D341Med (cell line): ENCODE measurements at places on chromosomes 3 and 15.

DNA sequence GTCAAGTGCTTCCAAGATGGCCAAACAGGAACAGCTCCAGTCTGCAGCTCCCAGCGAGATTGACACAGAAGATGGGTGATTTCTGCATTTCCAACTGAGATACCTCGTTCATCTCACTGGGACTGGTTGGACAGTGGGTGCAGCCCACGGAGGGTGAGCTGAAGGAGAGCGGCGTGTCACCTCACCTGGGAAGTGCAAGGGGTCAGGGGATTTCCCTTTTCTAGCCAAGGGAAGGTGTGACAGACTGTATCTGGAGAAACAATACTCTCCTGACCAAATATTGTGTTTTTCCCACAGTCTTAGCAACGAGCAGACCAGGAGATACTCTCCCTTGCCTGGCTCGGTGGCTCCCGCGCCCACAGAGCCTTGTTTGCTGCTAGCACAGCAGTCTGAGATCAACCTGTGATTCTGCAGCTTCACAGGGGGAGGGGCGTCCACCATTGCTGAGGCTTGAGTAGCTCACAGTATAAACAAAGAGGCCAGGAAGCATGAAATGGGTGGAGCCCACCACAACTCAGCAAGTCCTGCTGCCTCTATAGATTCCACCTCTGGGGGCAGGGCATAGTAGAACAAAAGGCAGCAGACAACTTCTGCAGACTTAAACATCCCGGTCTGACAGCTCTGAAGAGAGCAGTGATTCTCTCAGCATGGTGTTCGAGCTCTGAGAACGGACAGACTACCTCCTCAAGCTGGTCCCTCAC, 293.5 kb upstream of the SUCLG2 start:
- no peak for DNase-seq

GRCh38 chr3:158420654-158421396, 150.2 kb upstream of the MLF1 start:
- DNase-seq, result no peak

- DNase-seq, result no peak
Measured at GRCh38 chr15:73722425-73722824, 30.7 kb downstream of the INSYN1 start.

GRCh38 chr15:68616397-68616796, 37.6 kb downstream of the CORO2B start:
- no peak for DNase-seq

GRCh38 chr15:45586601-45587094, 531 bp upstream of the BLOC1S6 start:
- DNase-seq, result no peak

GRCh38 chr15:41150279-41150678, 34.2 kb upstream of the INO80 start:
- no peak for DNase-seq

DNA sequence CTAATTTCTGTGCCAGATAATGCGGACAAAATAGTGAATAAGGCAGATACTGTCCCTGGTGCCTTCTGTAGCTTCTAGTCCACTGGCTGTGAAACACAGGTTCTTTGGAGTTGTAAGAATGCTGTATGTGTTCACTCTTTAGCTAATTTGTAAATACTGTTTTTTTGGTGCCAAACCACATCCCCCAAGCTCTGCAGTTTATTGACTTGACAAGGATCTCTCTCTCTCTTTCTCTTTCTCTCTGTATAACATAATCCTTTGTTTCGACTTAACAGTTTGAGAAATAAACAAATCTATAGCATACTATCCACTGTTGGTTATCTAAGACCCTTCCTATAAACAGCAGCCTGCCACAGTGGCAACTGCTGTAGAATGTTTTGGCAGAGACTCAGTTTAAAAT, 7.6 kb downstream of the SMAD3 start:
- no peak for DNase-seq

DNA sequence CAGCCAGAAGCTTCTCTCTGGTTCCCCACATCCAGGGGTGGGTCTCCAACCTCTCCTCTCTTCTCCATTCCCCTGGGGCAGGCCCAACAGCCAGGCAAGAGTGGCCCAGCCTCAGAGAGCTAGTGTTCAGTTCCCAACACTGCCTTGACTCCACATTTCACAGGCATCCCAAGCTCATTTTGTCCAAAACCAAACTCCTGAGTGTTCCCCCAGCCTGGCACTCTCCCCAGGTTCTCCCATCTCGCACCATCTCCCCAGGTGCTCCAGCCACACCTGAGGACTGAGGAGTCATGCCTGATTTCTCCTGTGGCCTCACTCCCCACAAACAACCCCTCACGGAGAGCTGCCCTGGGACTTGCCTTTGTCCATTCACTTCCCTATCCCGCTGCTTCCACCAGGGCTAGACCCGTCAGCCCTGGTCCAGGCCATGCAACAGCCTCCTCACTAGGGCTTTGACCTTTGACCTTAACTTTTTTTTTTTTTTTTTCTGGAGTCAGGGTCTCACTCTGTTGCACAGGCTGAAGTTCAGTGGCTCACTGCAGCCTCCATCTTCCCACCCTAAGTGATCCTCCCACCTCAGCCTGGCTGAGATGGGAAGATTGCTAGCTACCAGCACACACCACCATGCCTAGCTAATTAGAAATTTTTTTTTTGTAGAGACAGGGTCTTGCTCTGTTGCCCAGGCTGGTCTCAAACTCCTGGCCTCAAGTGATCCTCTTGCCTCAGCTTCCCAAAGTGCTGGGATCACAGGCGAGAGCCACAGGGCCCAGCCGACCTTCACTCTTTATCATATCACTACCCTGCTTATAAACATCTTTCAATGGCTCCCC, 3.9 kb upstream of the CSK start:
- no peak for DNase-seq

- no peak for DNase-seq
Measured at GRCh38 chr3:150329408-150329807, 78.7 kb upstream of the TSC22D2 start.

GRCh38 chr3:9970020-9970652, 16.5 kb downstream of the EMC3 start:
- DNase-seq, result no peak

GRCh38 chr3:130857336-130858026, 36.4 kb upstream of the ATP2C1 start:
- no peak for DNase-seq

DNA sequence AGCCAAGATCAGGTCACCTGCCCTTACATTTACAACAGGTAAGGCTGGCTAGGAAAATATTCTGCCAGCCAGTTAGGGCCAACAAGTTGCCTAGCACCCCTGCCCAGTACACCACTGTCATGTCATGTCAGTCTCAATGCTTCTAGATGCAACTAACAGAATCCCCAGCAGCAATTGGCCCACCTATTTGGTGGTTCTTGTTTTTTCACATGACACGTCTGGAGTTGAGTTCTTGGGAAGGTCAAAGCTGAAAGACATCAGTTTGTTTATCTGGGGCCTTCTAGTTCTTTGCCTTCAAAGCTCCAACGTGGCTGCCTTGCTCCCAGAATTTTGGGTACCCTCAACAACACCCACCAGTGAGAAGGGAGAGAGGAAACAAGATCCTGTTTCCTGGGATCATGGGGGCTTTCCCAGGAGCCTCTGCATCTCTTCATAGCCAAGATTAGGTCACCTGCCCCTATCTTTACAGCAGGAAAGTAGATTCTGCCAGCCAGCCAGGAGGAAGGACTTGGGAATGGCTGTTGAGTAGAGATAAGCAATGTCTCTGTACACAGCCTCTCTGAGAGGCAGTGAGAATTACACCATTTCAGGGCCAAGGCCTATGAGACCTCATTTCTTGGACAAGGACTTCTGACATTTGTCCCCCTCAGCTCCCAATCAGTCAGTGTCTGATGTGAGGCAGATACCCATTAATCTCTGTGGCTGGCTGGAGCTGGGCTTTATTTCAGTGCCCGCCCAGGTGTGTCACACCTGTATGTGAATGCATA, 8.6 kb downstream of the GPX1 start:
- DNase-seq, result no peak

GRCh38 chr3:131701153-131701770, 198.5 kb upstream of the MRPL3 start:
- DNase-seq, result no peak

- no peak for DNase-seq
Measured at GRCh38 chr15:69760890-69761568, 308.4 kb downstream of the RPLP1 start.

GRCh38 chr3:87088430-87088992, 97.6 kb upstream of the VGLL3 start:
- no peak for DNase-seq

DNA sequence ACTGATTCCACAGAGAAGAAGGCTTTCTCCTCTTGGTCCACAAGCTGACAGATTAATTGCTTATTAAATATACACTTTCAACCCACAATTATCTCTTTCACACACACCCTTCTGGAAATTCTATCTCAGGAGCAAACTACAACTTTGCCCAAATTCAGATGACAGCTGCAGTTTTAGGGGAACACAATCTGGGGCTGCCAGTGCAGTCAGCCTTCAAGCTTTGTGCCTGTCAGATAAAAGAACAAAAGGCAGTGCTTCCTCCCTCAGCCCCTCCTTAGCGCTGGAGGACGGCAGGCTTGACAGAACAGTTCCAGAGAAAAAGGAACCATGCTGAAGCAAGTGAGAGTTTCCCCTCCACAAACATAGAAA, 99.6 kb downstream of the TMCC1 start:
- DNase-seq, result no peak

DNA sequence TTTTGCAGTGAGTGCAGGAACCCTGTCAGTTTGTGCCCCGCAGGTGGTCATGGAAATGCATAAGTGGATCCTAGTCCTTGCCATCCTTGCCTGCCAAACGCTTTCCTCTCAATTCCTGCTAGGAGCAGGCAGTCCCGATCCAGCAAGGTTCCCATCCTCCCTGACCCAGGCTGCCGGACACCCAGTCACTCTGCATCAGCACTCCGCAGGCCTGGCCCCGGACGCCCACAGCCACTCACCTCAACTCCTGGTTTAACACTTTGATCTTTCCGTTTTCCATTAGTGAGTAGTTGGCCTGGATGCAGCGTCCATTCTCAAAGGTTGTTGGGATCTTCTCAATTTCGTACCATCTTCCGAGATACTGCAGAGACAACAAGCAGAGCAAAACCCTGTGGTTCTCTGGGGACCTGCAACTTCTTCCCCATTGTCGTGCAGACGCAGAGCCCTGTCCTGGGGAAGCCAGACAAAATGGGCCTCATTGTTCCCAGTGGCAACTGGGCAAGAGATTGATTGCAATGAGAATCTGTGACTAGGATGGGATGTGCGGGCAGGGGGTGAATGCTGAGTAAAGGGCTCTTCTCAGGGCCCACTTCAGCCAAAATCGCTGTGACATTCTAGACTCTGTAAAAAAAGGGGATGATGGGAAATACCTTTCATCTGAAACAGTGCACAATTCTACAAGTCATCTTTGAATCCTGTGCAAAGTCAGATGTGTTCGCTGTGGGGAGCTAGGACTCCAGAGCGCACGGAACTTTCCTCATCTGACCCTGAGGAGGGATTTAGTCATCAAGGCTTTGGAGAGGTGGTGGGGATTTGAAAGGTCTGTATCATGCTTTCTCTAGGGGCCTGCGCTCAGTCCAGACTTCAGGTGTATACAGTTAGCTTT, 9.9 kb downstream of the APOD start:
- DNase-seq, result no peak

DNA sequence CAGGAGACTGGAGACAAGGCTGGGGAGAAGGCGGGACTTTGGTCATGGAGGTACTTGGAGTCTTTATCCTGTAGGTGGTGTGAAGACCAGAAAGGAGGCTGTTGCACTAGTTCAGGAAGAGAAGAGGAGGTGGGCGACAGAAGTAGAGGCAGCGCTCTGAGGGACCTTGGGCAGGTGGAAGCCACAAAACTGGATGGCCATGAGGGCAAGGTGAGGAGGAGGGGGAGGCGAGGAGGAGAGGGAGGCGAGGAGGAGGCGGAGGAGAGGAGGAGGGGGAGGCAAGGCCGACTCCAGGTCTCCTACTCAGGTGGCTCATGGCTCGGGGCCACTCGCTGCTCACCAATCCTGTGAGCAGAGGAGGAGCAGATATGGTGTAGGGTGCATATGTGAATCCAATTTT, 125.6 kb downstream of the RPLP1 start:
- DNase-seq, result no peak

DNA sequence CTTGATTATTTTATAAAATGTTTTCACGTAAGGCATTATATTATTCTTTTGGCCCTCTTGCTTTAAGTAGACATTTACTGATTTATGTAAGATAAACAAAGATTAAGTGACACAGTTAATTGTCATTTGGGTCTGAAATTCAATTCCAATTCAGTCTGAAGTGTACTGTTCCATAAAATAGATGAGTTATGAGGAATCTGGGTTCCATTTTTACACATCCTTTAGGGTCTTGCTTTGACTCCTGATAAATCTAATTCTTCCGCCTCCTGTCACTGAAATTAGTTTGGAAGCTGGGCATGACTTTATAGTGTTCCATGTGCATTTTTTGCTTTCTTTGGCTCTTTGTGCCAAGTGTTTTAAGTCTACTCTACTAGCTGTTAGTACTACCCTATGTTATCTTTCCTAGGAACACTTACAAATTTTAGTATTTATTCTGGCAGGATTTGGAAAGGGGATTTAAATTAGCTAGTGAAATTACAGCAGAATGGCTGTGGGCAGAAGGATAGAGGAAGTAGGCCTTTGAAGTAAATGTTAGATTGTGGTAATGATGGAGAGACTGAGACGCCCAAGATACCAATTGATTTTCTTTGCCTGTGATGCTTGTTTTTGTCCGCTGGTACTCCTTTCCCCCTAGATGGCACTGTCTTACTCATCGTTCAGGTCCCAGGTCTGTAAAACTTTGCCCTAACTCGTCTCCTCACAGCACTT, 14.3 kb downstream of the ARL8B start:
- DNase-seq, result peak; percentile 60

- no peak for DNase-seq
Measured at GRCh38 chr3:40765884-40766283, 241.1 kb downstream of the ZNF621 start.

DNA sequence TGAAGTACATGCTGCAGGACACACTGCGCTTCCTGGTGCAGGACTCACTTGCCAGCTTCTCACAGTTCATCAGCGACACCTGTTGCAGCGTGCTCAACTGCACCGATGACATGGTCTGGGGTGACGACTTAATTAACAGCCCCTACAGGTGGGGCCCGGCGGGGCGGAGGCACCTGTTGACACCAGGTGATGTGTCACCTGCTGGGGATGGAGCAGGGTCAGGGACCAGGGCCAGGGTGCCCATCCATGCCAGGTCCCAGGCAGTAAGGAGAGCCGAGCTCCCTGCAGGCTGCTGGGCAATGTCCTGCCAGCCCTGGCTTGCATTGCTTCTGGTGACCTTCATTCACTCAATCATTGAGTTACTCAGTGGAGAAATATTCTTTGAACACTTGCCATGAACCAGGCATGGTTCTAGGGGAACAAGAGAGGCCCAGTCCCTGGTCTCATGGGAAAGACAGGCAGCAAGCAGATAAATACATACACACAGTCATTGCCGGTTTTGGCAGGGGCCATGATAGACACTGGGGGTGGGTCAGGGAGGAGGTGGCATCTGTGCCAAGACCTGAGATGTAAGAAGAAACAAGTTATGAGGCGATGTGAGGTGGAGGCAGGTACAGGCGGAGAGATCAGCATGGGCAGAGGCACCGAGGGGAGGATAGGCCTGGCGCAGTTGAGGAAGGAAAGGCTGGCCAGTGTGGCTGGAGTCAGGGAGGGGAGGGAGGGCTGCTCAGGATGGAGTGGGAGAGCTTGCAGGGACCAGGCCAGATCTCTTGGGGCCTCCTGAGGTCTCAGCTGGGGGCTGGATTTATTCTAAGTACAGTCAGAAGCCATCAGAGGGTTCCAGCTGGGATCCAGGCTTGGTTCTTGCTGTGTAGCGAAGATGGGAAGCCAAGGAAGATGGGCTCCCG, 30.8 kb downstream of the DNAH1 start:
- DNase-seq, result no peak
